ENCODE measurements at places on chromosomes 6 and 20. TPM values are rescaled to one million over a fixed set of nuclear protein-coding genes. Genes with fewer than 3 reads are reported as not detected.

DNA sequence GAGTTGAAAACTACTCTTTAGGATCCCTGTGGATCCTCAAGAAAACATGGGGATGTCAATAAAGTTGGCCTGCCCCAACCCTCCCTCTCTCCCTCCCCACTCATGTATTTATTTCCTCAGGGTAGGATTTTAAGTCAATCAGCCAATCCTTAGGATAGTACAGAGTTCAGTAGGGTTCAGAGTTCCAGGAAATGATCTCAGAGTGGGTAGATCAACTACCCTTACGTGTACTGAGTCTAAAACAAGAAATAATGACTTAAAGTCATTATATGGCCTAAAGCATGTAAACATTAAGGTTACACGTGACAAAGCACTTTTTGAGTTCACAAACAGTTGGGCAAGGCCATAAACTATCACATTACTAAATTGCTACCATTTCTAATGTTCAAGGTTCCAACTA, 47.2 kb upstream of the REV3L start:
- H3K4me3 ChIP-seq: no peak overlapping the region
- H3K4me1 ChIP-seq: peaks cover 25% of the 10 kb centered on the region
- DNase-seq: no peak
- no peak overlapping the region for H3K27ac ChIP-seq

DNA sequence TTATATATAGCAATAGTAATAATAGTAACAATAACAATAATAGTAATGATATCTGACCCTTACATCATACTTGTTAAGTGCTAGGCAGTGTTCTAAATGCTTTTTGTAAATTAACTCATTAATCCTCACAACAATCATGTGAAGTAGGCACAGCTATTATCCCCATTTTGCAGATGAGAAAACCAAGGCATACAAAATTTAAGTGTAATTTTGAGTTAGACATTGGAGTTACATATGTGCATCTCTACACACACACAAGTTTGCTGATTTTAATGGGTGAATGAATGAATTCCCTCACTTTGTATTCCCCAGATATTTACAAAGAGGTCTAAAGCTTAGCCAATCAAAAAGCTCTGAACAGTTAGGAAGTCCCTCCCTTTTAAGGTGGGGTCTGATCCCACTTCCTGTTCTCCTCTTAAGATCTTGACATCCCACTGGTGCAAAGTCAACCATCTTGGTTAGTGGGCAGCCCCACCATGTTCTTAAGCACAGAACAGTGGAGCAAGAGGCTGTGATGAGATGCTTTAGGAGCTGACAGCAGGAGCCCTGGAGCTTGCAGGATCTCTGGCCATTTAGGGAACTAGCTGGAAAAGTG, 85.3 kb upstream of the FOXP4 start:
- no peak overlapping the region for H3K4me3 ChIP-seq
- peaks cover 30% of the 10 kb centered on the region for H3K27me3 ChIP-seq
- no peak for DNase-seq
- H3K27ac ChIP-seq: no peak overlapping the region

SOX18 gene
- total RNA-seq: 0.20 TPM

GRCh38 chr6:163971841-163972838, 557.6 kb downstream of the QKI start:
- no peak overlapping the region for H3K27ac ChIP-seq
- H3K4me1 ChIP-seq: no peaks in the 10 kb centered on the region
- no peak overlapping the region for H3K4me3 ChIP-seq
- no peaks in the 10 kb centered on the region for H3K27me3 ChIP-seq
- no peak for DNase-seq
- no peaks in the 10 kb centered on the region for H3K36me3 ChIP-seq

PCSK2 gene
- not detected for total RNA-seq

GRCh38 chr6:25928562-25929324, 1.7 kb downstream of the SLC17A2 start:
- peaks cover 2% of the 10 kb centered on the region for H3K4me1 ChIP-seq
- no peaks in the 10 kb centered on the region for H3K36me3 ChIP-seq
- no peak for DNase-seq
- no peak overlapping the region for H3K4me3 ChIP-seq
- no peaks in the 10 kb centered on the region for H3K27me3 ChIP-seq
- H3K27ac ChIP-seq: no peak overlapping the region

WFDC10B gene
- not detected for total RNA-seq

HCRTR2 gene
- total RNA-seq: not detected

- no peak overlapping the region for H3K27ac ChIP-seq
- peaks cover 23% of the 10 kb centered on the region for H3K4me1 ChIP-seq
- H3K36me3 ChIP-seq: peaks cover 6% of the 10 kb centered on the region
- DNase-seq: no peak
- no peak overlapping the region for H3K4me3 ChIP-seq
Measured at GRCh38 chr6:149289192-149289781, 28.2 kb upstream of the TAB2 start.

NKAPL gene
- total RNA-seq: not detected

DNA sequence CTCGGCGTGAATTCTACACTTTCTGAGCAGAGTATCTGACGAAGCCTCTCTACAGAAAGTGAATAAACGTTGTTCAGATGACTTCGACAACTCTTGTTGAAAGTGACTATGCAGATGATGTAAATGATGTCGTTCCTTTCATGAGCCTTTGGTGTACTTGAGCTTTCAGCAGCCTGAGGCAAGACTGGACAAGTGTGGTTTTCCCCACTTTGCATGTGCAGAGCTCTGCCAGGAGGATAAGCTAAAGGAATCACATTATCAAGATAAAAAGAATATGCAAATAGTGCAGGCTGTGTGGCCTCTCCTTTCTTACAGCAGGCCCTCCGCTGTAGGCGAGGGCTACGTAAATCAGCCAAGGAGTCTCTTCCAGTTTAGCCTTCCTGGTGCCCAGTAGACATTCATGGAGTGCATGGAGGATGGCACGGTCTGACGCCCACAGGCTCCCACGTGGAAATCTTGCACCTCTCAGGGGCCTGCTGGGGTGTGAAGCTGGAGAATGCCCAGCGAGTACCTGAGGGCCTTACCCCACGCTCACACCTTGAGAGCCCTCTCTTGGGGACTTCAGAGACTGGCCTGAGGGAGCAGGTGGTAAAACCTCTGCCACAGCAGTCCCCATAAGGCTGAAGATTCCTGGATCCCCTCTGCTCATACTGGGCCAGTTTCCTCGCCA, 54.9 kb downstream of the RPP40 start:
- no peak overlapping the region for H3K27ac ChIP-seq
- H3K4me3 ChIP-seq: no peak overlapping the region
- no peaks in the 10 kb centered on the region for H3K4me1 ChIP-seq
- DNase-seq: peak; percentile 39
- H3K27me3 ChIP-seq: no peaks in the 10 kb centered on the region
- H3K36me3 ChIP-seq: peaks cover 7% of the 10 kb centered on the region

GRCh38 chr20:23691675-23692074, 2.8 kb upstream of the CST4 start:
- H3K4me3 ChIP-seq: no peak overlapping the region
- no peaks in the 10 kb centered on the region for H3K4me1 ChIP-seq
- no peaks in the 10 kb centered on the region for H3K36me3 ChIP-seq
- no peak overlapping the region for H3K27ac ChIP-seq
- H3K27me3 ChIP-seq: peaks cover 11% of the 10 kb centered on the region

DNA sequence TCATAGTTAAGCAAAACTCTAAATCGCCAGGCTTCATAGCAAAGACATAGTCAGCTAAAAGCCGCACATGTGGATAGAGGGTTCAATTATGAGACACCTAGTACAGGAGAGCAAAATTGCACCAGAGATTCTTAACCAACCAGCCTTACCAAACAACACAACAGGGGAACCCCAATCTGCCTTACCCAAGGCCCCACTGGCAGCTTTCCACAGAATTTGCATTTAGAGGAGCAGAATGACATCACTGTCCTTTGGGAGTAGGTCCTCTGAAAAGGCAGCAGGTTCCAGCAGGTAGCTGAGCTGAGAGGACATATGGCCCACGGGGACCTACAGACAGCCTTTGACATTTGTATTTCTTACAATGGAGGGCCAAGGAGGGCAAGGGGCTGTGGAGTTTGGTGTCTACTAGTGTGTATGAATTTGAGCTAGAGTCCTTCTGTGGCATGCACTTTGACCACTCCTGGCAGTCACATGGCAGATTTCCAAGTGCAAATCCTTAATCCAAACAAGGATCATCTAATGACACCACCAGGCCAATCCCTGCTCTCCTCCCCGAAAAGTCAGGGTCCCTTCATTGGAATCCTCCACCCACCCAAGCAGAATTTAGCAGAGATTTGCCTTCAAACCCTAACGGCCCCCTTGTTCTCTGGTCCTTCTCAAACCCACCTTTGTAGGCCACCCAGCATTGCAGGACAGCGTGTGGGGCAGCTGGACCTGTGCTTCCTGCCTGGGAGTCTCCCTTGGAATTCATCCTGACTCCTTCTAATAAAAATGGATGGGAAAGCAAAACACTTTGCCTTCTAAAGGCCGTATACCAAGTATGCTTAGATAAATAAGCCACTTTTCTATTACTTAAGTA, 171.2 kb upstream of the SUPT3H start:
- no peaks in the 10 kb centered on the region for H3K27me3 ChIP-seq
- H3K36me3 ChIP-seq: peaks cover 11% of the 10 kb centered on the region
- H3K4me3 ChIP-seq: no peak overlapping the region
- no peak for DNase-seq
- peaks cover 7% of the 10 kb centered on the region for H3K4me1 ChIP-seq

CLVS2 gene
- total RNA-seq: not detected

DNA sequence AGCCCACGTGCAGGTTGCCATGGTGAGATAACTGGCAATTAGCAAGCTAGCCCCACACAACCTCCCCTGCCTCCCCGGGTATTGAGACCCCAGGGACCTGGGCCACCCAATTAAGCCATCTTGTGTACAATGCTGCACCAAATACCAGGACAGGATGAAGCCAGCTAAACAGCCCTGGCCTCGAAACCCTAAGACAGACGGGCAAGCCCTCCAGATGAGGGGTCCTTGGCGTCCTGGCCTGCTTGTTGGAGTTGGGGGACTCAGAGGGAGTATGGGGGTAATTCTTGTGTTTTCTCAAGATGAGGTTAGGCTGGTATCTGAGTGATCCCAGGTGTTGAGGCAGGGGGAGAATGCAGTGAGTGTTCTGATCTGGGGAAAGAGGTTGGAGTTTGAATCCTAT, 8.8 kb upstream of the MAPRE1 start:
- DNase-seq: no peak
- no peaks in the 10 kb centered on the region for H3K36me3 ChIP-seq
- H3K27ac ChIP-seq: no peak overlapping the region
- H3K4me3 ChIP-seq: no peak overlapping the region

GRCh38 chr6:81838031-81838430, 85.5 kb upstream of the TENT5A start:
- no peak overlapping the region for H3K27ac ChIP-seq
- no peak overlapping the region for H3K4me3 ChIP-seq
- no peaks in the 10 kb centered on the region for H3K27me3 ChIP-seq
- no peaks in the 10 kb centered on the region for H3K36me3 ChIP-seq

MYCT1 gene
- total RNA-seq: not detected

- peaks cover 25% of the 10 kb centered on the region for H3K4me1 ChIP-seq
- no peaks in the 10 kb centered on the region for H3K27me3 ChIP-seq
- no peak for DNase-seq
- no peak overlapping the region for H3K27ac ChIP-seq
- H3K36me3 ChIP-seq: peaks cover 18% of the 10 kb centered on the region
- H3K4me3 ChIP-seq: no peak overlapping the region
Measured at GRCh38 chr6:137931849-137932465, 64.9 kb downstream of the TNFAIP3 start.

GRCh38 chr20:47400685-47401084, 44.2 kb upstream of the ZMYND8 start:
- no peak for DNase-seq
- no peaks in the 10 kb centered on the region for H3K27me3 ChIP-seq
- no peak overlapping the region for H3K4me3 ChIP-seq
- no peaks in the 10 kb centered on the region for H3K36me3 ChIP-seq
- H3K4me1 ChIP-seq: peaks cover 9% of the 10 kb centered on the region
- H3K27ac ChIP-seq: no peak overlapping the region

GRCh38 chr6:113691260-113691656, 165.9 kb upstream of the MARCKS start:
- H3K4me3 ChIP-seq: no peak overlapping the region
- no peaks in the 10 kb centered on the region for H3K36me3 ChIP-seq
- no peaks in the 10 kb centered on the region for H3K27me3 ChIP-seq
- H3K4me1 ChIP-seq: no peaks in the 10 kb centered on the region
- no peak overlapping the region for H3K27ac ChIP-seq
- no peak for DNase-seq

C6orf141 gene
- not detected for total RNA-seq

Data from activated CD8-positive, alpha-beta memory T cell treated with anti-CD3 and anti-CD28 coated beads, Interleukin-2, amount 10 ng/mL, durations not matched to agents 7 days and 5 days (primary cell).